Stomach (tissue), 19 donors: ENCODE measurements at places on chromosomes 6 and 20.

DNA sequence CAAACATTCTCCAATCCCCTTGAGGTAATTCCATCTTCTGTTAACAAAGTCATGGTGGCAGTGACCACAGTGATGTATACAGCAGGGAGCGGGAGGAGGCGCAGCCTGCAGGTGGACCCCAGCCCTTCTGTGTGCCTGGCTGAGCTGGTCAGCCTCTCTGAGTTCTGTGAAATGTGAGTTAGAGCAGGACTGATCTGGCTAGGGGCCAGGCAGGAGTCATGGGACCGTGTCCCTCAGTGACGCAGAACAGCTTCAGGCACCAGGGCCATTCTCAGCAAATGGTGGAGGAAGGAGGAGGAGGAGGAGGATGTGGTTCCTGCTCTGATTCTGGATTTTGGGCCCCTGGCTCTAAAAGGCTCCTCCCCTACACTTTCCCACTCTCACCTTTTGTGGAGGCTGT, 6.9 kb downstream of the PHACTR3 start:
- peak; percentile 18 for DNase-seq

- no peak for DNase-seq
Measured at GRCh38 chr20:58352468-58352867, 36.6 kb upstream of the VAPB start.

GRCh38 chr20:58436868-58437645, 48.0 kb downstream of the VAPB start:
- DNase-seq, result no peak

- DNase-seq, result no peak
Measured at GRCh38 chr6:131979515-131980337, 28.6 kb upstream of the CCN2 start.

DNA sequence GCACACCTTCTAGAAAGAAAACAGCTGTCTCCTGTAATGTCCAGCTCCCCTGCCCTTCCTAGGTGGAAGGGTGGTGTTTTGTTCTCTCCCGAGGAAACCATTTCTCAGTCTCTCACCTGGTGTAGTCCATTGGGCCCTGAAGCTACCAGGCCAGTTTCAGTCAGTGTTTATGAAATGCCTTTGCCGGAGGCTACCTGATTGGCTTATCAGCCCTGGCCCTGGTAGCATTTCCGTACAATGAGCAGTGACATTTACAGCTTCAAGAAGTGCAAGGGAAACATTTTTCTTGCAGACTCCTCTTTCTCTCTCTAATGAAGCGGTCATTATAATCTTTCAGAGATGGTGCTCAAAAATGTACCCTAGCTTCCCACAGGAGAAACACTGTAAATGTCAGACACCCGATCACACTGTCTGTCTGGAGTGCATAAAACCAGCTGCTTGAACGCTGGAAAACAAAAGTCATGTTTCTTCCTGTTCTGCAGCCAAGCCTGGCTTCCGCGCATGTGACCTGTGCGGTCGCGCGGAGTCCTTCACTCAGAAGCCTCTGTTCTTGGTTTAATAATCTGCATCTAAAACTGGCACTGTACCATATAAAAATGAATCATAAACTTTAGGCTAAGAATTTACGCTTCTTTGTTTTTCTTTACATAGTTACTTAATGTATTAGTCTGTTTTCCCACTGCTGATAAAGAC, 28.4 kb upstream of the SAYSD1 start:
- DNase-seq, result peak; percentile 32

- no peak for DNase-seq
Measured at GRCh38 chr6:128307671-128308070, 212.7 kb downstream of the PTPRK start.
